ENCODE measurements at places on chromosomes 3 and 15. TPM values are rescaled to one million over a fixed set of nuclear protein-coding genes. Genes with fewer than 3 reads are reported as not detected.

Gene MON1A
- 12.0 TPM for polyA plus RNA-seq

Gene CFAP44
- 2.3 TPM for polyA plus RNA-seq

Gene PDZRN3
- polyA plus RNA-seq: 7.9 TPM

Gene AEN
- polyA plus RNA-seq: 65.2 TPM

Gene SPATA12
- 0.24 TPM for polyA plus RNA-seq

Gene DPPA2
- polyA plus RNA-seq: not detected
